Activated CD4-positive, alpha-beta T cell treated with anti-CD3 and anti-CD28 coated beads, Interleukin-2, Interleukin-4, amounts not matched to agents 100 ng/mL and 50 ng/mL, durations not matched to agents 16 hours and 8 hours (primary cell): ENCODE measurements at places on chromosomes 7 and 10.

DNA sequence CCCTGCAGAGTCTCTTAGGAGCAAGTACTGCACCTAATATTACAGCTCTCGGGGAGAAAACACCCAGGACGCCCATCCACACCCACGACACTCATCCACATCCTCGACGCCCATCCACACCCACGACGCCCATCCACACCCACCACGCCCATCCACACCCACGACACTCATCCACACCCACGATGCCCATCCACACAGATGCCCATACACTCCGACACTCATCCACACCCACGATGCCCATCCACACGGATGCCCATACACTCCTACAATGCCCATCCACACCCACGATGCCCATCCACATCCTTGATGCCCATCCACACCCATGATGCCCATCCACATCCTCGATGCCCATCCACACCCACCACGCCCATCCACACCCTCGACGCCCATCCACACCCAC lies 503.1 kb downstream of the PTPRN2 start:
- no peak for DNase-seq

DNA sequence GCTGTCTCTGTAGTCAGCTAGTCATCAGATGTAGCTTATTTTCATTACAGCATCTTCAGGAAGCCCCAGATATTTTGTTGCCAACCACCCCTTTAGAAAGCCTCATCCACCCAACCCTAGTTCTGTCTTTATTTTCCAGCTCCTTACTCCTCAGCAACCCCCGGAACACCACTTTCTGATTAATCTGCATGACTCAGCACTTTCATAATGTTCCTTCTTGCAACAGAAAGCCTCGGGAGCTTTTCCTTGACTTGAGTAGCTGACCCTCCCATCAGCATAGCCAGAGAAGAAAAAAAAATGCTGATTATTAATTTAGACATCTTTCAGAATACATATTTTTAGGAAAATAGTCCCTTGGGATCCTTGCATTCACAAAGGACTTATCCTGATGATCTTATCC lies 244.0 kb upstream of the CXCL12 start:
- DNase-seq: no peak

GRCh38 chr7:47775238-47775637 lies 173.0 kb downstream of the PKD1L1 start:
- no peak for DNase-seq

DNA sequence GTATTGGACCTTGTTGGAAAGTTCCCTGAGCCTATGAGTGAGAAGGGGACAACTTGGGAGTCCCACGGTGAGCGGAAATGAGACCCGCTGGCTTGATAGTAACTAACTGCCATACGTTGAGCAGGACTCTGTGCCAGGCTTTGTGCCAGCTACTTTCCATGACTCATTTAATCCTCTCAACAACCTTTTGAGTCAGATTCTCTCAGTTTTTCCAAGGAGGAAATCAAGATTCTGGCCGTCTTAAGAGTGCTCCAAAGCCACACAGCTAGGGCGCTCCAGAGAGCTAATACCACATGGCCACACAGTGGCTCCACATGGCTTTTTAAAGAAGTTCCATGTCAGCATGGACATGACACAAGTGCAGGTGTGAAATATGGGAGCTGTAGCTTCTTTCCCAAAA lies 55.7 kb downstream of the NOD1 start:
- no peak for DNase-seq

- DNase-seq: no peak
These were observed 5.2 kb upstream of the POT1 start for GRCh38 chr7:124934841-124935240.

GRCh38 chr7:95035295-95035694 lies 127.9 kb downstream of the PPP1R9A start:
- no peak for DNase-seq

DNA sequence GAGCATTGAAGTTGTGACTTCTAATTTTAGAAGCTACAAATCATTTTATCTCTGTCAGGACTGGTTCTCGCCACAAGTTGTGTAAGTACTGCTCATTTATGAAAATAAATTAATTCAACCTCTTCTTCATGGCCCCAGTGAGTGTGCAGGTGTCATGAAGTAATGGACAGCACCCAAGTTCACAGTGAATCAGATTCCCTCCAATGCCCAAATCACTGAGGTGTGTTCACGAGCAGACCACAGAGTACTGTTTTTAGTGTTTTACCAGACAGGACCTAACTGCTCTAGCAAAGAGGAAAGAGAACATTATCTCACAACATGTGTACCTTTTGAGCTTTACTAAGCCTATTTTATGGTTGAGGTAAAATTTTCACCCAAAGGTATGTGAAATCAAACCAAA lies 980.0 kb downstream of the CNTNAP2 start:
- no peak for DNase-seq

- DNase-seq: no peak
These were observed 34.4 kb upstream of the YAE1 start for GRCh38 chr7:39531818-39532217.

DNA sequence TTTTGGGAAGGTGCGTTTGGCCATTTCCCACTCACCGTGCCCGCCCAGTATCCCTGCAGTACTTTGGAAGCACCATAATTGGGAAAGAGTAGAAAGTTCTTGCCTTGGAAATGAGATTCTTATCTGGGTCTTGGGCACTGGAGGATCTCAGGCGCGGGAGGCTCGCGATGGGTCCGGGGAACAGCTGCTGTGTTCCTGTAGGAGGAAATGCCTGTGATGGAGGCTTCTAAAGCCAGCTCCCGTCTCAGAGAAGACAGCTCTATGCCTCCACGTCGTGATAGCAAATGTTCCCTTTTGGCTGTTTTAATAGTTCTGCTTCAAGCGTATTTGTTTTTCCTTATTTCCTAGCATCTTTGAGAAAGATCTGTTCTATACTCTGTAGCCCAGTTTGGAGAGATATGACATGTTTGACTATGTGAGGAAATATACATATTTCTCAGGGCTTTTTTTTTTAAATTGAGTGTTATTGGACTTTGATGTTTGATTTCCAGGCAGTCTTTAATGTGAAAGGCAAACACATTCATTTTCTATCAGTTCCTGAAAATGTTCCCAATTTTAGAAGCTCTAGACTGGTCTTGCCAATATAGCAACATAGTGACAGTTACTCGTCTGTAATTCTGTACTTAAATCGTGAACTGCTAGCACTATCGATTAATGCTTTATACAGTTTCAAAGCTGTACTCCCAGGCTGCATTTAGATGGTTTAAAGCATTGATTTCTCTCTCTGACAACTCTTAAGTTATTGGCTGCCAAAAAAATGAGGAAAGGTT lies 280.8 kb downstream of the DPP6 start:
- DNase-seq: no peak

DNA sequence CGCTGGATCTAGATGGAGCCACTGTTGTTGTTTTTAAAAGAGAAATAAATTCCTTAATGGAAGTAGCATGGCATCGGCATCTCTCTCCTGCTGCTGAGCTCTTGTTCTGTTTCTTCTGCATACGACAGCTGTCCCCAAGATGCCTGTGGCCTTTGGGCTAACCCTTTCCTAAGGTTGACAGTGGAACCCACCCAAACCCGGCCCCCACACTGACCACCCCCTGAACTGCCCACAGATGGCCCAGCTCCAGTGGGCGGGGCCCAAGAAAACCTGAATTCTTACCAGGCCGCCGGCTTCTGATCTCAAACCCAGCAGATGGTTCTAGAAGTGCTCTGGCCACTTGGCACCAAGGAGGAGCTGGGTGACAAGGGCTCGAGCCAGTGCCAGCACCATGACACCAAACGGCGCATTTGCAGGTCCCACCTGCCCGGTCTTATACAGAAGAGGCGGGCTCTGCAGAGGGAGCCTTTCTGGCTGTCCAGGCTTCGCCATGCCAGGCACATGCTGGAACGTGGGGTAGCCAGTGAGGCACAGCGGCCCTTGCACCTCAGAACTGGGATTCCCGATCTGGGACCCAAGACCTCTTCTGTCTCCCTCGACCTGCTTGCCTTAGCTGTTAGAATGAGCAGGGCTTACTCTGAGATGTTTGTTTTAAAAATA lies 82.7 kb downstream of the RGS10 start:
- no peak for DNase-seq

DNA sequence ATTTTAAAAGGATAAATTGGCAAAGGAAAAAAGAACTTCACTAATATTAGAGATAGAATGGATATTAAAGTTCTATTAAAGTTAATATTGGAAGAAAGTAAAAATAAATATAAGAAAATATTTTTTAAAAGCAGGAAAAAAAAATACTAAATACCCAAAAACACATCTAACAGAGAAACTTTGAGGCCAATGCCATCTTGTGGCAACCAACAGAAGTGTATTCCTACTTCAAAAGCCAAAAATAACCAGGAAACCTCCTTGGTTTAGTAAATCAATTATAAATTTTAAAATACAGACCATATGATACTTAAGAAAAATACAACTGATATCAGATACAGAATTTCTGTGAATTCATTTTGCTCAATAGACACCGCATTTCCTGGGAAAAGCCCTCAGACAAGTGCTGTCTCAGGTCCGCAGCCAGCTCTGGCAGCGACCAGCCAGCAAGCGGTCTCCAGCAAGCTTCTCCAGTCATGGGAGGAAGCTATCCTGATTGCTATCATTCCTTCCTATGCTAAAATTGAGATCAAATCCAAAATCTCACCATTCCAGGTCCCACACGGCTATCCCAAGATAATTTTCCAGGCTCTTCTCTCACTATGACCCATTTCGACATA lies 65.3 kb downstream of the LMBR1 start:
- DNase-seq: peak; percentile 14

DNA sequence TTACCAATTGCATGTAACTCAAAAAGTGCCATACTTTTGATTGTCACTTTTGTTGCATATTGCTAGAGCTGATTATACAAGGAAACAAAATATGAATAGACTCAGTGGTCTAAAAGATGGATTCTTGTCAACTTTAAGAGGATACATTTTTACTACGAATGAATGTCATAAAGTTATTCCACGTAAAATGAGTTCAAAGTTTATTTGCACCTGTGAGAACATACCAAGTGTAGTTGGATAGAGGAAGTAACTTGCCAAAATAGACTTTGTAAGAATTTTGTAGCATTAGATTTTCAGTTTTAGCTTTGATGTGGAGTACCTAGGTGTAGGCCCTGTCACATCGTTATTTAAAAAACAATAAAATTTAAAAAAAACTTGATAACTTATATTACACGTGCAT lies 106.2 kb downstream of the PHF14 start:
- no peak for DNase-seq

DNA sequence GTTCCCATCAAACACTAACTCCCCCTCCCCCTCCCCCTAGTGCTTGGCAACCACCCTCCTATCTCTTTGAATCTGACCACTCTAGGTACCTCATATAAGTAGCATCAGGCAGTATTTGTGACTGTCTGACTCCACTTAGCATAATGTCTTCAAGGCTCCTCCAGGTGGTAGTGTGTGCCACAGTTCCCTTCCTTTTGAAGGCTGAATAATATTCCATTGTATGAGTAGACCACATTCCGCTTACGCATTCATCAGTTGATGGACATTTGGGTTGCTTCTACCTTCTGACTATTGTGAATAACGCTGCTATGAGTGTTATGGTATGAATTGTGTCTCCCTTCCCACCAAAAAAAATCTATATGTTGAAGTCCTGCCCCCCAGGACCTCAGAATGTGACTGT lies 89.6 kb downstream of the PRKAG2 start:
- DNase-seq: no peak

GRCh38 chr10:15419279-15419874 lies 48.3 kb upstream of the FAM171A1 start:
- peak; percentile 32 for DNase-seq

- no peak for DNase-seq
These were observed 128.7 kb downstream of the AGMO start for GRCh38 chr7:15433151-15433550.
